ENCODE measurements at places on chromosomes 13 and 19. TPM values are rescaled to one million over a fixed set of nuclear protein-coding genes. Genes with fewer than 3 reads are reported as not detected.

DNA sequence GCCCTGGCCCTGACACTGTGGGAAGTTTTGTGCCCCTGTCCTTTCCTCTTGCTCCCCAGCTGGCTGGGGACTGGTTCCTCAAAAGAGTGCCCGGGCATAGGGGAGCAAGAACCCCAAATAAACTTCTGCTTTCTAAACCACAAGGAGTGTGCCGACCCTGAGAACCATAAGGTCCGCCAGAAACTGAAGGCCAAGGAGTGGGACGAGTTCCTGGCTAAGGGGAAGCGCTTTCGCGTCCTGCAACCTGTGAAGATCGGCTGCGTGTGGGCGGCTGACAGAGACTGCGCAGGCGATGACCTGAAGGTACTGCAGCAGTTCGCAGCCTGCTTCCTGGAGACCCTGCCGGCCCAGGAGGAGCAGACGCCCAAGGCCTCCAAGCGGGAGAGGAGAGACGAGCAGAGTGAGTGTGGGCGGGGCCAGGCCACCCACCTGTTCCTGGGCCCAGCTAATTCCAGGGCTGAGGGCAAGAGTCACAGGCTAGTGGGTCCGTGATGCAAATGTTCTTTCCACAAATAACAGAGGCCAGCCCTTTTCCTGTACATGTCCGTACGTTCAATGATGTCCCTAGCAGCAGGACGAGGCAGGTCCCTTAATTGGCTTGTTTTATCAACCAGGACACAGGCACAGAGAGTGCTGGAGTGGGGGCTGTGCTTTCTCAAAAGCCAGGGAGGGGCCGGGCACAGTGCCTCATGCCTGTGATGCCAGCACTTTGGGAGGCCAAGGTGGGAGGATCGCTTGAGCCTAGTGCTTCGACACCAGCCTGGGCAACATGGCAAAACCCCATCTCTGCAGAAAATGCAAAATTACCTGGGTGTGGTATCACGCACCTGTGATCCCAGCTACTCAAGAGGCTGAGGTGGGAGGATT, 25.6 kb downstream of the UBXN6 start:
- H3K27me3 ChIP-seq = no peaks in the 10 kb centered on the region
- no peaks in the 10 kb centered on the region for H3K4me1 ChIP-seq
- H3K27ac ChIP-seq = no peak overlapping the region
- no peak overlapping the region for H3K4me3 ChIP-seq

DNA sequence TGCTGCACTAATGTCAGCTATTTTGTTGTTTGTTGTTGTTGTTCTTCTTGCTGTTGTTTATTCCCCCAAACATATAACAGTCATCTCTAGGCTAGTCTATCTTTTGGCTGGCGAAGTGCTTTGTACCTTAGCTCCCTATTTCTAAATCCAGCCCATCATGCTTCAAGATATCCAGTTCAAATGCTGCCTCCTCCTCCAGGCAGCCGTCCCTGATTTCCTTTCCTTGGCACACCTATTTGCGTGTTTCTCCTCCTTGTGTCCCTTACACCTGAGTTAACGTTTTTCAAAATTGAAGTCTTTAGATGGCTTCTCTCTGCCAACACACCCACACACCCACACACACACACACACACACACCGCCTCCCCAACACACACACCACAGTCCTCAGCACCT, 25.5 kb downstream of the INSR start:
- no peak overlapping the region for H3K4me3 ChIP-seq
- H3K4me1 ChIP-seq = no peaks in the 10 kb centered on the region

Gene RGL3
- 14.4 TPM for total RNA-seq

- no peak overlapping the region for H3K4me3 ChIP-seq
- no peak for DNase-seq
- peaks cover 68% of the 10 kb centered on the region for H3K4me1 ChIP-seq
- no peaks in the 10 kb centered on the region for H3K27me3 ChIP-seq
- no peaks in the 10 kb centered on the region for H3K36me3 ChIP-seq
- no peak overlapping the region for H3K27ac ChIP-seq
Observed at GRCh38 chr13:113816254-113816929, 47.5 kb downstream of the GAS6 start.

- no peaks in the 10 kb centered on the region for H3K4me1 ChIP-seq
- no peak overlapping the region for H3K4me3 ChIP-seq
- no peak overlapping the region for H3K27ac ChIP-seq
- no peaks in the 10 kb centered on the region for H3K36me3 ChIP-seq
Observed at GRCh38 chr19:32935629-32936028, 36.1 kb downstream of the CEP89 start.

GRCh38 chr13:39773833-39774232, 118.4 kb downstream of the COG6 start:
- no peaks in the 10 kb centered on the region for H3K4me1 ChIP-seq
- DNase-seq = no peak
- no peak overlapping the region for H3K4me3 ChIP-seq

Gene CDC42EP5
- total RNA-seq = 8.6 TPM

GRCh38 chr13:60448907-60449510, 52.0 kb downstream of the TDRD3 start:
- no peak overlapping the region for H3K4me3 ChIP-seq
- H3K4me1 ChIP-seq = no peaks in the 10 kb centered on the region
- H3K27me3 ChIP-seq = no peaks in the 10 kb centered on the region
- H3K36me3 ChIP-seq = no peaks in the 10 kb centered on the region

Gene OR1I1
- not detected for total RNA-seq

- no peak for DNase-seq
- H3K27ac ChIP-seq = no peak overlapping the region
- no peaks in the 10 kb centered on the region for H3K4me1 ChIP-seq
- H3K4me3 ChIP-seq = no peak overlapping the region
Observed at GRCh38 chr19:51460164-51460992, 2.1 kb upstream of the SIGLEC8 start.

DNA sequence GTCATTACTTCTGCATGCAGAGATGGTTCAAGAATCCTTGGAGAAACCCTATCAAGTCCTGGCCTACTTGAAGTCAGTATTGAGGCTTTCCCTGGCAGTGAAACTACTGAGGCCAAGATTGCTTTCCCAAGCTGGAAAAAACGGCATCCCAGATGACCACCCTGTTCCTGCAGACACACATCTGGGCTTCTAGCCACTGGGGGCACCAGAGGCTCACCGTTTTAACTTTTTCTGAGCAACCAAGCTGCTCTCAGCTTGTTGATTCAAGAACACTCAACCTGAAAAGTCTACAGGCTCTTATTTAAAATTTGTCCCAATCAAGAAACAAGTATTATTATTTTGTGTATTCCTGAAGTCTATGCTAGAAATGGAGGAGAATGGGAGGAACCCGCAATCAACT, 66.6 kb downstream of the SPRYD7 start:
- H3K27ac ChIP-seq = no peak overlapping the region
- H3K4me1 ChIP-seq = no peaks in the 10 kb centered on the region
- H3K4me3 ChIP-seq = no peak overlapping the region
- no peak for DNase-seq
- no peaks in the 10 kb centered on the region for H3K27me3 ChIP-seq

Gene LILRB1
- total RNA-seq = 1.1 TPM

DNA sequence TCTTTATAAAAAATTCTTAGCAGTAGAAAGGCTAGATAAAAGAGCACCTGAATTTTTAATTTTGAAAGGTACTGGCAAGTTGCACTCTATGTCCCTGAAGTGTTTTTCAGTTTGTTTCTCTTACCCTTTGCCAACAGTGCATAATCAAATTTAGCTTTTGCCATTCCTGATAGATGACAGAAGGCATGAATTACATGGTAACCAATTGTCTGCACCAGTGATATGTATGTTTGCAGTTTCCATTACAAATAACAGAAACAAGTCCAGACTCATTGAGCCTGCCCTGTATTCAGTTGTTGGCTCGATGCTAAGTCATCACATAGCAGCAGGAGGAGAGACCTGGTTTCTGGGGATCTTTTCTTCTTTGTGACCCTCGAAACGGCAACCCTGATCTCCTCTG, 309.8 kb downstream of the DNAJC15 start:
- no peaks in the 10 kb centered on the region for H3K4me1 ChIP-seq
- no peaks in the 10 kb centered on the region for H3K36me3 ChIP-seq
- no peak overlapping the region for H3K4me3 ChIP-seq
- no peaks in the 10 kb centered on the region for H3K27me3 ChIP-seq
- no peak overlapping the region for H3K27ac ChIP-seq

Gene SBSN
- total RNA-seq = not detected

GRCh38 chr13:94917824-94918223, 205.5 kb upstream of the SOX21 start:
- H3K27me3 ChIP-seq = no peaks in the 10 kb centered on the region
- DNase-seq = no peak
- H3K36me3 ChIP-seq = no peaks in the 10 kb centered on the region
- H3K4me3 ChIP-seq = no peak overlapping the region

Gene SELENOV
- total RNA-seq = not detected

GRCh38 chr19:14540741-14541525, 11.5 kb downstream of the TECR start:
- H3K36me3 ChIP-seq = peaks cover 4% of the 10 kb centered on the region
- no peak for DNase-seq
- no peak overlapping the region for H3K27ac ChIP-seq
- no peaks in the 10 kb centered on the region for H3K27me3 ChIP-seq

- H3K36me3 ChIP-seq = peaks cover 72% of the 10 kb centered on the region
- H3K4me1 ChIP-seq = peaks cover 8% of the 10 kb centered on the region
Observed at GRCh38 chr19:6260912-6261650, 18.7 kb downstream of the MLLT1 start.

GRCh38 chr13:98649861-98650260, 73.0 kb upstream of the STK24 start:
- no peaks in the 10 kb centered on the region for H3K27me3 ChIP-seq
- no peak overlapping the region for H3K4me3 ChIP-seq
- no peaks in the 10 kb centered on the region for H3K4me1 ChIP-seq
- H3K36me3 ChIP-seq = no peaks in the 10 kb centered on the region

Gene ZNF541
- 0.64 TPM for total RNA-seq

- H3K36me3 ChIP-seq = no peaks in the 10 kb centered on the region
- no peak overlapping the region for H3K4me3 ChIP-seq
- H3K27me3 ChIP-seq = no peaks in the 10 kb centered on the region
- H3K4me1 ChIP-seq = peaks cover 42% of the 10 kb centered on the region
- DNase-seq = no peak
Observed at GRCh38 chr19:46959894-46960556, 59.6 kb upstream of the NPAS1 start.

Gene MIR17HG
- 0.77 TPM for total RNA-seq

Gene ATXN8OS
- not detected for total RNA-seq
